ENCODE measurements at places on chromosomes 2 and 18.

DNA sequence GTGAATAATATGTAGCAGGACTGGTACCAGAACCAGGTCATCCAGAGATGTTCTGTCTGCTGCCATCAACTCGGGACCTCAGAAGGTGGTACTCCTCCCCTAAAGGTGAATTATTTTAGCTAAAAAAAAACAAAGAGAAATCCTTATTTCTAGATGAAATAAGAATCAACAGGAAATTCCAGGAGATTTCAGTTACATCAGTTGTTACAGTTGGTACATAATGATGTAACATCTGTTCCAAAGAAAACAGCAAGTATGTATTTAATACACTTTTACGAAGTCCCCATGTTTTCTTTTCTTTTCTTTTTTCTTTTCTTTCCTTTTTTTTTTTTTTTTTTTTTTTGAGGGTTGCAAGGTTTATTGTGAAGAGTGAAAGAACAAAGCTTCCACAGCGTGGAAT is 33.6 kb upstream of the CD28 start:
- DNase-seq = no peak

DNA sequence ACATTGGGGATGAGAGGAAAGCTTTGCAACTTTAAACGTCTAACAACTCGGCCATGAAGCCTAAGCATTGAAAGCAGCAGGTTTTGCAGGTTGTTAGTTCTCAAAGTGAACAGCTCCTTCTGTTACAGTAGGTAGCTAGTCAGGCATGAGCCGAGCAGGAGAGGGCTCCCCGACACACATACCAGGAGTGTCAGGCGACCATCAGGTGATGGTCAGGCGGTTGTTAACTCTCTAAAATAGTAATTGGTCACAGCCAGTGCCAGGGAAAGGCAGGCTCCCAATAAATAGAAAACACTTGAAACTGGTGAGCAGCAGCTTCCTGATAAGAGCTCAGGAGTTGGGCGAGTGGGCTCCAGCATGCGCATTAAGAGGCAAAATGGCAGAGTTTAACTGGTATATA is 53.5 kb upstream of the DAPL1 start:
- no peak for DNase-seq

DNA sequence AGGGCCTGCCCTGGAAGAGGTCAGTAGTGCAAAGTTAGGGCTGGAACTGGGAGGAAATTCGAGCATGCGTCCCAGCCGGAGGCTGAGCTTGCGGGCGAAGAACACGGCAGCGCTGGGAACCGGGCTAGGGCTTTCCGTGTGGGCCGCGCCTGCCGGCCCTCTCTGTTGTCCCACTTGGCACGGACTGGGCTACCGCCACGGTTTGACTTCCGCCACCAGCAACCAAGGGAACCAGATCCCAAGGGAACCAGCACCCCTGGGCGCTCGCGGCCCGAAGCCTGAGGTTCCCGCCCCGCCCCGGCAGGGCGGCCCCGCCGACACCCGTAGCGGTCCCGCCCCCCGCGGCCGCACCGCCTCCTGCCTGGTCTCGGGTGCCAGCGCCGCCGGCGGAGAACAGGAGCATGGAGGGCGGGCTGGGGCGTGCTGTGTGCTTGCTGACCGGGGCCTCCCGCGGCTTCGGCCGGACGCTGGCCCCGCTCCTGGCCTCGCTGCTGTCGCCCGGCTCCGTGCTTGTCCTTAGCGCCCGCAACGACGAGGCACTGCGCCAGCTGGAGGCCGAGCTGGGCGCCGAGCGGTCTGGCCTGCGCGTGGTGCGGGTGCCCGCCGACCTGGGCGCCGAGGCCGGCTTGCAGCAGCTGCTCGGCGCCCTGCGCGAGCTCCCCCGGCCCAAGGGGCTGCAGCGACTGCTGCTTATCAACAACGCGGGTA is at the start of gene SPR:
TSS of gene SPR (plus strand) at position 377 of the 708 bp plus-strand sequence. CDS start at position 402, 25 bp downstream.
- DNase-seq = no peak

DNA sequence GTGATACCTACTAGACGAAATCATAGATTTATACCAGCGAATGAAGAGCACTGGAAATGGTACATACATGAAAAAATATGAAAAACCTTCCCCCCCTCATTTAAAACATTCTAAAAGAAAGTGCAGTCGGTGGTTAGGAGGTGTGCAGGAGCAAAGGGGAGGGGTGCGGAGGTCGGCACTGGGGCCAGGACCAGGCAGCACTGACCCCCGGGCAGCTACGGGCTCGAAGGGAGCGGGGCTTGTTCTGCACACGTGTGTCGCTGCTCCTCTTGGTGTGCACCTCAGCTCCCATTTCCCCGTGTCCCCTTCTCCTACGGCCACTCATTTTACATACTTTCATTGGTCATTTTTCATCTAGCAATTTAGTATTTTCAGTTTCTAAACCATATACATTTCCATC is 89.0 kb downstream of the LAMA1 start:
- DNase-seq = no peak

GRCh38 chr2:54040685-54041084 is 69.9 kb upstream of the PSME4 start:
- no peak for DNase-seq

All from stimulated activated CD4-positive, alpha-beta T cell treated with anti-CD3 and anti-CD28 coated beads, TNF-alpha, amount 100 ng/mL, for 24 hours (primary cell).